ENCODE measurements at places on chromosomes 11 and 22.
A peak's percentile ranks its signal among the peaks of the same experiment; 100 is the strongest.

DNA sequence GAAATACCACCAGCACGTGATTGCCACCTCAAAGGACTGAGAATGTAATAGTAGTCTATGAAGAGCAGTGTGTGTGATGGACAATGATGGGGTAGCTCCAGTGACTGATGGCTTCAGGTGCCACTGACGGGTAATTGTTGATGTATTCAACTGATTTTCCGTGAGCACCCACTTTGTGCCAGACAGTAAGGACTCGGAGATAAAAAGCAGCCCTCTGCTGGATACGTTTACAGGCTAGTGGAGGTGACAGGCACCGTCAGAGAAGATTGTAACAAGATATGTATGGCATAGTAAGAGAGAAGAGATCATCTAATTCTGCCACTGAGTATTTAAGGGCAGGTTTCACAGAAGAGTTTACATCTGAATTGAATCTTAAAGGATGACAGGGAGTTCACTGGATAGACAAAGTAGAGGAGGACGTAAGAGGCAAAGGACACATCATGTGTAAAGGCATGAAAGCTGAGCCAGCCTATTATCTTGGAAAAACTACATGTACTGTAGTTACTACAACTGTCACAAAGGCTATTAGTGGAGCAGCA, 1.1 kb upstream of the ENTHD1 start:
- no peak overlapping the region for H3K4me3 ChIP-seq
- H3K36me3 ChIP-seq, result no peaks in the 10 kb centered on the region
- no peaks in the 10 kb centered on the region for H3K4me1 ChIP-seq
- H3K27me3 ChIP-seq, result no peaks in the 10 kb centered on the region

- no peak for DNase-seq
- H3K27me3 ChIP-seq, result no peaks in the 10 kb centered on the region
- H3K36me3 ChIP-seq, result no peaks in the 10 kb centered on the region
- no peak overlapping the region for H3K4me3 ChIP-seq
- H3K27ac ChIP-seq, result no peak overlapping the region
- no peaks in the 10 kb centered on the region for H3K4me1 ChIP-seq
These were observed 134.0 kb upstream of the TEAD1 start for GRCh38 chr11:12540075-12540680.

- no peak overlapping the region for H3K27ac ChIP-seq
- peaks cover 10% of the 10 kb centered on the region for H3K27me3 ChIP-seq
- peak overlapping the region; percentile 99 for H3K4me3 ChIP-seq
- H3K4me1 ChIP-seq, result peaks cover 14% of the 10 kb centered on the region
These were observed 606 bp downstream of the RASSF7 start for GRCh38 chr11:561148-562003.

- DNase-seq, result no peak
- H3K36me3 ChIP-seq, result no peaks in the 10 kb centered on the region
- no peak overlapping the region for H3K4me3 ChIP-seq
- peaks cover 20% of the 10 kb centered on the region for H3K27me3 ChIP-seq
- H3K27ac ChIP-seq, result no peak overlapping the region
These were observed 100.1 kb downstream of the KCNQ1OT1 start for GRCh38 chr11:2599561-2600189.

GRCh38 chr22:19756288-19757128, 4.1 kb upstream of the TBX1 start:
- no peak overlapping the region for H3K4me3 ChIP-seq
- H3K36me3 ChIP-seq, result no peaks in the 10 kb centered on the region
- no peak overlapping the region for H3K27ac ChIP-seq
- peaks cover 7% of the 10 kb centered on the region for H3K4me1 ChIP-seq

DNA sequence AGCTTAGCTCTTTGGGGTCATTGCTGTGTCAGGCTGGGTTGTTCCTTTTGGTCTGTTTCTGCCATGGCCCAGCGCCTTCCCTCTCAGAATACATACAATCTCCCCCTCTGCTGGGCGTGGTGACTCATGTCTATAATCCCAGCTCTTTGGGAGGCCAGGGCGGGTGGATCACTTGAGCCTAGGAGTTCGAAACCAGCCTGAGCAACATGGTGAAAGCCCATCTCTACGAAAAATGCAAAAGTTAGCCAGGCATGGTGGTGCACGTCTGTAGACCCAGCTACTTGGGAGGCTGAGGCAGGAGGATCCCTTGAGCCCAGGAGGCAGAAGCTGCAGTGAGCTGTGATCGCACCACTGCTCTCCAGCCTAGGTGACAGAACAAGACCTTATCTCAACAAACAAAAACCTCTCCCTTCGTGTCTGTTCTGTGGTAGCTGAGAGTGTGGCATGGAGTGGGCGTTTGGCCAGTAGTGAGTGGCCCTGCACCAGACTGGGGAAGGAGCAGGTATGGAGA, 46.7 kb upstream of the RAB1B start:
- no peak overlapping the region for H3K27ac ChIP-seq
- no peak for DNase-seq

DNA sequence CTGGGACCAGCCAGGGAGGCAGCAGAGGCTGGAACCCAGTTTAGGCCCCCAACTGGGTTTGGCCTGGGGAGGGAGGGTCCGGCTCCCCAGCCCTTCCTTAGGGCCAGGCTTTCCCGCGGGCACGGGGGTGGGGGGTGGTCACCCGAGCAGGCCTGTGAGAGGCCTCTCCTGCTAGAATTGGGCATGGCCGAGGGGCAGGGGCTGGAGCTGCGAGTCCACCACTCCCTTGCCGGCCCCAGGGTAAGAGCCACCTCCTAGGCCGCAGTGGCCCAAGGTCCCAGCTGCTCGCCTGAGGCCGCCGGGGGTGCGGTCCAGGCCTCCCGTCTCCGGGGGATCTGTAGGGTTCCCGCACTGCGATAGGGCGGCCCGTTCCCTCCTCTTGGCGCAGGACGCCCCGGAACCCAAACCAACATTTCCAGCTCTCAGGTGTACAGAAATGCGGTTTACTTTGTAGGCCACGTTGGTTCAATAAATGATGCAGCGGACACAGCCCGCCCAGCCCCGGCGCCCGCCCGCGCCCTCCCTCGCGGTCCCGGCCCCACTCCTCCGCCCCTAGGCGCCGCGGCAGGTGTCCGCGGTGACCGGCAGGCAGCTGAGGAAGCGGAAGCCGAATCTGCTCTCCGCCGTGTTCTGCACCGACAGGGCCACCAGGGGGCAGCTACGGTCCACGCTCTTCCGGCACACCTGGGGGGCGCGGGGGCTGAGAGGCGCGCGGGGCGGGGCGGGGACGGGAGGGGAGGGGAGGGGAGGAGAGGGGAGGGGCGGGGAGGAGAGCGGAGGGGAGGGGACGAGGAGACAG, 5.9 kb downstream of the LMNTD2 start:
- H3K36me3 ChIP-seq, result no peaks in the 10 kb centered on the region
- peak; percentile 88 for DNase-seq
- peaks cover 8% of the 10 kb centered on the region for H3K4me1 ChIP-seq
- H3K27me3 ChIP-seq, result peaks cover 13% of the 10 kb centered on the region
- peak overlapping the region; percentile 21 for H3K4me3 ChIP-seq

DNA sequence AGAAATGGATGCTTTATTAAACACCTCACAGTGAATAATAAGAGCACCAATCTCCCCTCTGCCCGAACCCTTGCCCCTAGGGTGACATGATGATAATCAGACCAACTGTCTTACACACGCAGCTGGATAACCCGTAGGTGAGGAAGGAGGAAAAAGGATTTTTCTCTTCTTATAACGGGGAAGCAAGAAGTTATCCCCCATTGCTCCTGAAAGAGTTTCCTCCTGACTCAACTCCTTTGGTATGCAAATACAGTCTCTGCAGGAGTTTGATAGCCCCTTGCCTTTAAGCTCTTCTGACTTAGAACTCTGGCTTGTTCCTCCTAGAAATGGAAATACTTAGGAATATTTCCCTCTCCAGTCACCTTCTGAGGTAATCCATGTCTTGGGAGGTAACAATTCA, 455.8 kb downstream of the TMEM135 start:
- H3K4me3 ChIP-seq, result no peak overlapping the region
- DNase-seq, result peak; percentile 37
- peaks cover 1% of the 10 kb centered on the region for H3K4me1 ChIP-seq

All from iPS DF 6.9 (cell line).